ENCODE measurements at places on chromosomes 12 and 14.
A peak's percentile ranks its signal among the peaks of the same experiment; 100 is the strongest.

DNA sequence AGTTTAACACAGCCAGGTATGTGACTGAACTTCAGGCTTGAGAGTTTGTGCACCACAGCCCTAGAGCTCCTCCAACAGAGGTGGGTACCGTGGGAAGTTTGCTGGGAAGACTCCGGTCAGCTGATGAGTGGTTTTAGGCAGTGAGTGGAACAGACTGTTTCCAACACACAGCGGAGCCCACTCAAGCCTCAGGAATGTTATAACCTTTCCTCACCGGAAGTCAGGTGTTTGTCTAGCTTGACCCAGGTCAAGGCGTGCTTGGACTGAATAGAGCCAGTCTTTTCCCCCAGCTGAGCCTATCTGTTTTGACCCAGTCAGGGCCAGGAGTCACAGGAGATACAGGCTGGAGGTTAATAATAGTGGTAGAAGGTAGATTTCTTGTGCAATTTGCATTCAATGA, 138.4 kb upstream of the PARP11 start:
- no peak for DNase-seq

- no peak for DNase-seq
Measured at GRCh38 chr12:75760573-75761294, 249.3 kb upstream of the KRR1 start.

DNA sequence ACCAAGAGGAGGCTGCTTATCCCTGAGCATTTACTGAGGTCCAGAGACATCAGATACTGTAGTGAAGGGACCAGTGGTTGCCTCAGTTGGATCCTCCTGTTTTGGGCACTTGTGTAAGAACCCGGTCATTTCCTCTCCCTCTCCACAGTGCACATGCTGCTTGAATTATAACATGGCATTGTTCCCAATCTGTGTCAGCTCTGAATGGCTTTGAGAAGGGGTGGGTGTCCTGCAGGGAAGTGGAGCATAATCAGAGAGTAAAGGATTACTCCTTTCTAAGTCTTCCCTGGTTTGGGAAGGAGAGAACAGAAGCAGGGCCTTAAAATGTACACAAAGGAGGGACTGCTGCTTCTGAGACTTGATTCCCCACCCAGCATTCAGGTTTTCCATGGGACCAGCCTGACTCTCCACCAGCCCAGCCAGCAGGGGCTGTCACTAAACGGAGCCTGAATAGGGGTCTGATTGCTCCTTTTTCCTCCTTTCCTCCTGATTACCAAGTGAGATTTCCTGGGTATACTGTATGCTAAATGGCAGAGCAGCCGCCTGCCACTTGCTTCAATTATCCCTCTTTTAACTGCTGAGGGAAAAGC, 78.4 kb downstream of the NRXN3 start:
- peak; percentile 78 for DNase-seq

GRCh38 chr12:72974954-72975555, 702.9 kb downstream of the TRHDE start:
- DNase-seq = no peak

GRCh38 chr12:57844709-57845477, 1.6 kb downstream of the CTDSP2 start:
- peak; percentile 79 for DNase-seq

DNA sequence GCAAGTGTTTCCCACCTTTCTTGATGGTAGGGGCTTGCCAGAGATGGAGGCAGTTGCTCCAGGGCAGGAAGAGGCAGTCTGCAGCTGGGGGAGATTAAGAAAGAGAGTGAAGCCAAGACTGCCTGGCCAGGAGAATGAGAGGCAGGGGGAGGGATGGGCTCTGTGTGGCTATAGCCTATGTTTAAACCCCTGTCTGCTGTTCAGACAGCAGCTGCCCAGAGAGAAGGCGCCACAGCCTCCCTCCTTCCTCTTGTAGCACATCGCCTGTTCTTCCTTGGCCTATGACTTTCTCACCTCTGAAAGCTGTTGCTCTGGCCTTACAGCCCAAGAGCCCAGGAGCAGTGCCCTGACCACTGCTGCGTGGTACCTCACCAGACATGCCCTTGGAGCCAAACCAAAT, 61.7 kb downstream of the EMP1 start:
- DNase-seq = peak; percentile 32

DNA sequence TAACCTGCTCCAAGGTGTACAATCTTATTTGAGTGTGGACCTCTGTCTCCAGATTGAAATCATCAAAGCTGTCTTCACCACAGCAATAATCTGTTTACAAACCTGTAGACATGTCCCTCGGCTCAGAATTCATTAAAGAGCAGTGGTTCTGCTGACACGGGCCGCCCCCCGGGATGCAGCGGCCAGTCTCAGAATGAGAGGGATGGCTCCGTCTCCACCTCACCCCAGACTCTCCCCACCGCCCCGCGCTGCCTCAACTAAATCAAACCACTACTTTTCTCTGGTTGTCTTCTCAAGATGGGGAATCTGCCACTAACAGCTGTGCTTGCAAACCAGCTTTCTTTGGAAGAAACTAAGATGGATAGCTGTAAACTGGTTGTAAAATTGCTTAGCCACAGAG, 56.2 kb downstream of the SLC15A4 start:
- DNase-seq = no peak

DNA sequence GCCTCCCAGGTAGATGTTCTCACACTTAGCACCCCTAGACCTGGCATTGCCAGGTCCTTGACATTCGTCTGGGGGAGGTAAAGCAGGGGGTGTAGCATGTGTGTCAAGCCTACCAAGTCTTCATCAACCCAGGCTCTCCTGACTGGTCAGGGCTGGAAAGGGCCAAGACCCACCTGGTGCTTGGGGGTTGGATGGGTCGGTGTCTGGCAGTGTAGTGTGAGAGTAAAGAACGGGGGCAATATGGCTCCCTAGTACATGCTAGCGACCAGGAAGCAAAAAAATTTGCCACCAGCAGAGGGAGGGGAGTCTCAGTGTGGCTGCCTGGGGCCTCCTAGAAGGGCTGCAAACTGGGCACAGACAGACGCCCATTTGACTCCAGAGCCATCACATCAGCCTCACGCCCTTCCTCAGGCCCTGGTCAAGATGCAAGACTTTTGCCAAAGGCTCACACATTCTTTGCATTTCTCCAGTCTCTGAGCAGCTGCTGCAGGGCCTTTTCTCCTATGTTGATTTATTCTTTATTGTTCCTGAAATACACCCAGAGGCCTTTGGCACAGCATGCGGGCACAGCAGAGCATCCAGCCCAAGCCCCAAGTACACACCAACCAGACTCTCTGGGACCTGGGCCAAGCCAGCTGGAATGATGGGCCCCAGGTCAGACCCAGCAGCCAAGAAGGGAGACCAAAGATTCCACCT, 38.3 kb upstream of the PNMA1 start:
- peak; percentile 72 for DNase-seq

GRCh38 chr12:62860020-62860419, 74.9 kb downstream of the PPM1H start:
- no peak for DNase-seq

- DNase-seq = no peak
Measured at GRCh38 chr12:26108915-26109314, 15.9 kb downstream of the BHLHE41 start.

DNA sequence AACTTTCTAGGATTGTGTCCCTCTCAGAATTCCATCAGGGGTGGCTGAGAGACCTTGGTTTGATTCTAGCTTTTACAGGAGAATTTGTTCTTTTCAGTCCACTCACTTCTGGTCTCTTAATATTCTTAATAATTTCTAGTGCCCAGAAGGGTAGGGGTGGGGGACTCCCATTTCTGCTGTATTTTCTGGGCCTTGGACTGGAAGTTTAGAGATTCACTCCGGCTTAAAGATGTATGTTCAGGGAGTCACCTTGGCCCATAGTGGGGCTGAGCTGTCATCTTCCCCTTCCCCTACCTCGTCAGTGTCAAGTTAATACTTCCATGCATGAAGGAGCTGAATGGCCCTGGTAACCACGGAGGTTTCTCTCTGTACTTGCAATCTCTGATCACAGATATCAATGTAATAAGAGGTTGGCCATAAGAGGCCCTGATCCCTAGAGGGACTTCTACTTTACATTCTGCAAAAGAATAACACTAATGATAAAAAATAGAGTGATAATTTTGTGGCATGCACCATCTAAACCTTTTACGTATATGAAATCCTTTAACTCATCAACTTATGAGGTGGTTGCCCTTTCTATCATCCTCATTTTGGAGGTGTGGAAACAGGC, 6.7 kb downstream of the KRT81 start:
- no peak for DNase-seq

- DNase-seq = no peak
Measured at GRCh38 chr12:38516418-38516817, 199.8 kb downstream of the ALG10B start.

GRCh38 chr12:128794661-128795529, 28.9 kb downstream of the SLC15A4 start:
- DNase-seq = no peak

GRCh38 chr14:80714474-80714873, 227.1 kb downstream of the CEP128 start:
- no peak for DNase-seq

DNA sequence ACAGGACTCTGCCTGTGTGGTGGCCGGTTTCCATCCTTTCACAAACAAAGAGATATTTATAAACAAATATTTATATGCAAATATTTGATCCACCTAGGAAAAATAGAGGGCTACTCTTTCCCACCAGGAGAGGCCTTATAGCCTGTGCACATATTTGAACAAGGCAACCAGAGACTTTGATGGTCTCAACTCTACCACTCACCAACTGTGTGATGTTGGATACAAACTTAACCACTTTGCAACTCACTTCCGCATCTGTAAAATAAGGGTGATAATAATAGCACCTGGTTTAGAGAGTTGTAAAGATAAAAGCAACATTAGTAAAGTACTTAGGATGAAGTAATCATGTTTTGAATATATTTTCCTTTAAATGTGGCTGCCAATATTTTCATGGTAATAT, 1.5 kb upstream of the CLEC12A start:
- DNase-seq = no peak

GRCh38 chr14:35047976-35048513, 2.0 kb downstream of the FAM177A1 start:
- DNase-seq = no peak

GRCh38 chr14:35384455-35385041, 20.0 kb downstream of the NFKBIA start:
- peak; percentile 91 for DNase-seq

DNA sequence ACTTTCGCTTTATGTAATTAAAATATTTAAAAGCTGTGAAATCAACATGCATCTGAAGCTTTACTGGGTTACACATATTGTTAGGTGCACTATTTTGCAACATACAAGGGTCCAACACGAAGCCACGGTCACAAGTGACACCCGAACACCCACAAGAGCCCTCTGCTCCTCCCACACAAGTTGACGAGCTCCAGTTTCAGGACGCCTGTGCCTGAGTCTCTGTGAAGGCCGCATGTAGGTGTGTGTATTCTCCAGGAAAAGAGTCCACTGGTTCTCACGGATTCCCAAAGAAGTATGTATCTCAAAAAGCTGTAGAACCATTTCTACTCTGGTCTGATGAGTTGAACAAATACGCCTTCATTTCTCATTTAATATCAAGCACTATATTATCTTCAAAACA, 12.0 kb downstream of the SLC15A4 start:
- DNase-seq = no peak

DNA sequence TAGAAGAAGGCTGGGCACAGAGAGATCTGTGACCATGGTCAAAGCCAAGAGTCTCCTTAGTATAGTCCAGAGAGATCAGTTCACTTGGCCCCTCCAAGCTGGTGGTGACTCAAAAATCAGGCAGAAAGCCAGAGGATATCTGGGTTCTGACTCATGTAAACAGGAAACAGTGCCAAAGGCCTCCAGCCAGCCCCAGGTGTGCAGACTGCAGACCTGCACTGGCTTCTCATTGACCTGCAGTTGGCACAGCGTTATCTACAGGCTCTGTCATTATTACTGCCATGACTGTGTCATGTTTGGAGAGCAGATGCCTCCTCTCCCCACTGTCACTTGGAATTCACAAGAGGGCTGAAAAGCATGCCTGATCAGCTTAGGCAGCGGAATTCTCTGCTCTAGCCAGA, 295.7 kb upstream of the PRKD1 start:
- DNase-seq = peak; percentile 80

DNA sequence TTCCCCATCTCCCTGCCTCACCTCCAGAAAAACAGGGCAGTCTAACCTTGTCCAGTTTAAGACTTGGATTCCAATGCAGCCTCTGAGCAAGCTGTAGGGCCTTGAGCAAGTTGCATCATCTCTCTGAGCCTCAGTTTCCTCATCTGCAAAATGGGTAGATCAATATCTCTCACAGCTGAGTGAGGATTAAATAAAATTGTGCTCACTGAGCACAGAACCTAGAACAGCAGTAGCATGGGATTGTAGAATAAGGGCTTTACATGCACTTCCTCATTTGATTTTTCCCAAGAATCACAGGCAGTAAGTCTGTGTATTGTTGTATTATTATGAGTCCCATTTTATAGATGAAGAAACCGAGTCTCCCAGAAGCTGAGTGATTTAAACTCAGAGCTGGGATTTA, 2.0 kb downstream of the DTX1 start:
- DNase-seq = no peak

DNA sequence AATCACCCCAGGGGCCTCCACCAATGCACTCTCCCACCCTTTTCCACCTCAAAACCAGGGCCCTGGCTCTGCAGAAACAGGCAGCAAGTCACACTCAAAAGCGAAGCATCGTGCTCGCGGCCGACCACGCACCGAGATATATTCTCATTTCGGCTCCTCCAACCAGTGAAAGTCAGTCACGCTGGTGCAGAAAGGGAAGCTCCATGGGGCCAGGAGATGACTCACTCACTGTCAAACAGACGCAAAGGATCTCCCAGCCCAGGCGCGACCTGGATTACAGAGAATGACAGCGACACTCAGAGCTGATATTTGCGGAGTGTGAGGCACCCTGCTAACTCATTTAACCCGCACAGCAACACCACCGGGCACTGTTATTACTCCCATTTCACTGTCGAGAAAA, 173.6 kb downstream of the CALM1 start:
- no peak for DNase-seq

- DNase-seq = peak; percentile 47
Measured at GRCh38 chr12:104524034-104524832, 67.5 kb downstream of the CHST11 start.

DNA sequence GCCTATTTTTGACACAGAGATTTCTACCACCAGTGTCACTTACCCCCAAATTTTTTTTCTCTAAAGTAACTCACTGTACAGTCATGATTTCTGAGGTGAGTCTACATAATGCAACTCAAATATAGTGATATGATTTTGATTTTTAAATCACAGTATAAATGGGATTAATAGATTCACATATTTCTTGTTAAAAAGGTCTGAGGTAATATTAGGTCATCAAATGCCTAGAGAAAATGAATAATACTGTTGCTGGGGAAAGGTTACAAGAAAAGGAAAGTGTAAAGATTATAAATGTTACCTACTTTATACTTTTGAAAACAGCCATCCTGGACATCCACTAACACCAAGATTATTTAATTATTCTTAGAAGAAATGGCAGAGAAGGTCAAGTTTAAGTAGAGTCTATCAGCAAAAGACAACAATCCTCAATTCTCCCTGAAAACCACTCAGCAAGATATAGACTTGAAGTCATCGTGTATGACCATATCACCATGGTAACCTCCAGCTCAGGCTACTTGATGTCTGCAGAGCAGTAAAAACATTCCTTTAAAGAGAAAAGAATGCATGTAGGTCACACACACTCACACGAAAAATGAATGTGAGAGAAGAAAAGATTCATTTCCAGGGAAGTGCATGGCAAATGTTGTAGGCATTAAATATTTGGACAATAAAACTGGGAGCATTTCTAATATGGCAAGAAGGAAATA, 58.7 kb downstream of the CCDC59 start:
- DNase-seq = peak; percentile 17

- DNase-seq = peak; percentile 67
Measured at GRCh38 chr14:65169351-65169750, 67.0 kb upstream of the MAX start.

Measured in fibroblast of upper back skin (primary cell).